ENCODE measurements at places on chromosomes 11 and 22.

- DNase-seq = no peak
These were observed 233.5 kb downstream of the MIAT start for GRCh38 chr22:26890870-26891269.

GRCh38 chr11:78295991-78296930, 107.5 kb downstream of the USP35 start:
- no peak for DNase-seq

GRCh38 chr11:2507945-2508749, 63.3 kb downstream of the KCNQ1 start:
- no peak for DNase-seq

DNA sequence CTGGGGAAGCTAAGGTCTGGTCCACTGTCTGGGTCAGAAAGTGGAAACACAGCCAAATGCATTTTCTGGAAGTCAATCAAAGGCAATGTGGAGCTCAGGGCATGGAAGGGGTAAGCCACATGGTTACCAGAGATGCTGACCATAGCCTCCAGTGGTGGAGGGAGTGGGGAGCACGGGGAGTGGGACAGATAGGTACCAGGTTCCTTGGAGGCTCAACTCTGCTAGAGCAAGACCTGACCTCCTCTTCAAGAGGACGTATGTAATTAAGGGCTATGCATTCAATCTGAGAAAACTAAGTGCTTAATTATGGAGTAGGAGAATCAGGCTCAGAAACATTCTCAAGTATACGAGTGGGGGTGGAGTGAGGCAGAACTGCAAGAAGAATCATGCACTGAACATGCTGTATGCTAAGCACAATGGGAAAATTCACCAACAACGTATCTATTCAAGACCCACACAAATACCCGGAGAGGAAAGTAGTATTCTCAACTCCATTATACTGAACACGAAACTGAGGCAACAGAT, 65.2 kb upstream of the PHOX2A start:
- DNase-seq = no peak

DNA sequence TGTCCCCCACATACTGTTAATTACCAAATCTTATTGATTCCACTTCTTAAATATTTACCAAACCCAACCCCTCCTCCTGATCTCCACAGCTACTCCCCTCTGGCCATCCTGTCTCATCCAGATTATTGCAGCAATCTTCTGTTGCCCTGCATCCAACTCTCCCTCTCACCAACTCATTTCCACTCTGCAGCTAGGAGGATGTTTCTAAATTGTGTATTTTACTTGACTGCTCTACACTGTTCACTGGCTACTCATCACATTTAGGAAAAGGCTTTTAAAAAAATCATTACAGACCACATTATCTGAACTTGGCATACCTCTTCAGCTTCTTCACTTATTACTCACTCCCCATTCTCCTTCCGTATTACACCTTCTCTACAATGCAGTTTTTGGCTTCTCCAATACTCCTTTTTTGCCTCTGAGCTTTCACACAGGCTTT, 117.9 kb downstream of the ATG16L2 start:
- DNase-seq = no peak

GRCh38 chr11:95367726-95368125, 136.7 kb upstream of the SESN3 start:
- no peak for DNase-seq

All from GM19239 (cell line).